ENCODE measurements at places on chromosomes 6 and 20. TPM values are rescaled to one million over a fixed set of nuclear protein-coding genes. Genes with fewer than 3 reads are reported as not detected.
A peak's percentile ranks its signal among the peaks of the same experiment; 100 is the strongest.

Gene SNX9
- 95.5 TPM for total RNA-seq

Gene TRIM31
- not detected for total RNA-seq

Gene KIAA1755
- 9.3 TPM for total RNA-seq

Gene MYLK4
- 1.4 TPM for total RNA-seq

DNA sequence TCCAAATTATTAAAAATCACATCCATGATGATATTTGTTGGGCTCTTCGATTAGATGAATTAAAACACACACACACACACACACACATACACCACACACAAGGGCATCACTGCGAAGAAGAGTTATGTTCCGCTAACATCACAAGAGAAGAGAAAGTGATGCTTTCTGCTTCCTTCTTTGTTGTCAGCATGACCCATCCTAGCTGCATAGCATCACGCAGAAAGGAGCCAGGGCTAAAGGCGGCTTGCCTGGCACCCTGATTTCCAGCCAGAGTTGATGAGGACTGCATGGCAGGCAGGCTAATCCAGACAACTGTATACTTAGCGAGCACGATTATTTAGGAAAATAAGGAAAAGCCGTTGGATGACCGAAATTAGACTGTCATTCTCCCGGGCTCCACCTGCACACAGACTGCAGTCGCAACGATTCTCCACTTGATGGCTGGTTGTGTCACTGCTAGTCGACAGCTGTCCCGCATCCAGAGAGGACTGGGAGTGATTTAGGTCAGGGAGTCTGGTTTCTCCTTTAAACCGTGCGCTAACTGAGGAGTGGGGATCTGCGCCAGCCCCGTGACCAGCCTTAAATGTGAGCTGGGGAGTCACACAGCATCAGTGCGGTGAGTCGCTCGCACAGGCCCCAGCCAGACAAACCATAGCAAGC is 70.6 kb upstream of the SOX4 start:
- DNase-seq, result no peak

GRCh38 chr20:14953736-14954135 is 616.3 kb upstream of the FLRT3 start:
- DNase-seq, result no peak

GRCh38 chr20:4973330-4974097 is 27.8 kb downstream of the SLC23A2 start:
- peak; percentile 71 for DNase-seq

DNA sequence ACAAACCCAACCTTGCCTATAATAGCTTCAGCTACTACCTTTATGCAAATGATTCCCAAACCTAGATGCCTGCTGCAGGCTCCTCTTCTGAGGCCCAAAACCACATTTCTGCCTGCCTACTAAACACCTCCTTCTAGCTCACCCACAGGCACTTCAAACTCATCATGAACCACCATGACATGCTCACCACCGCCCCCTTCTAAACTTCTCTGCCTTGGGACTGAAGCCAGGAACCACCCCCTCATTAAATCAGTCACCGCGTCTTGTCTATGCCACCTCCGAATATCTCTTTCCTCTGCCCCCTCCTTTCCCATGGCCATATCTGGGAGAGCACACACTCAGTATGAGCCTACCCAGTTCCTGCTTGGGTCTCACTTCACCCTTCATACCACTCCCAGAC is 101.2 kb downstream of the SNAP25 start:
- DNase-seq, result no peak
